A549 (cell line): ENCODE measurements at places on chromosomes 4 and X.

DNA sequence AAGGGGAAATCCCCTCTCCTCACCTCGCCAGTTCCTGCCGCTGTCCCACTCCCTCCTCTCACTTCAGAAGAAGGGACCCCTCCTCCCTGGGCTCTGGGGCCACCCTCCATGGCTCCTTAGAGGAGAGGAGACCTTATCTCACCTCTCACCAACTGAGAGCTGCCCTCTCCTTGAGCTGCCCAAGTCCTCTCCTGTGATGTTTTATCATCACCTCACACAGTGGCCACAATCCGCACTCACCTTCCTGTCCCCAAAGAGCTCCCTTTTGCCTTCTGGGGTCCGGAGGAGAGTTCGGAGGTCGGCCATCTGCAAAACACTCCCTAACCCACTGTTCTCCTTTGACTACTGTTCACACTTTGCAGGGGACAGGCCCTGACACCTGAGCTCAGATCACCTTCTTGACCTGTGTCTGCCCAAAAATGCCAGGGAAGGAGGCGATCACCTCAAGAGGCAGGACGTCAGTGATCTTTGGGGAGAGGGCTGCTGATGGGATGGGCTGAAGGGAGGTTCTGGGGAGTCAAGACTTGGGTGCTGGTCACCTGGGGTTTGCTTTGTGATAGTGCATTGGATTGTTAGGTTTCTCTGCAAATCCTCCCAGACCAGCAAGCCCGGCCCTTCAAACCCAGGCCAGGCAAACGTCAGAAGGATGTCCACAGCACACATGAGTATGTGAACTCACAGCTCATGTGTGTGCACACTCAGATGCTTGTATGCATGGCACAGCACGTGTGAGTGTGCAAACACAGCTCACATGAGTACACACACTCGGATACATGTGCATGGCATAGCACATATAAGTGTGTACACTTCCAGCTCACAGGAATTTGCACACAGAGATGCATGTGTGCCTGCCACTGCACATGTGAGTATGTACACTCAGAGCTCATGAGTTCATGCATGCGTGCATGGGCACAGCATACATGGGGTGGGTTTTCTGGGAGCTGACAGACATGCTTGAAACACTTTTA, 41.8 kb downstream of the HTRA3 start:
- DNase-seq, result no peak

- DNase-seq, result no peak
Measured at GRCh38 chr4:30828264-30828926, 108.2 kb downstream of the PCDH7 start.

- DNase-seq, result no peak
Measured at GRCh38 chrX:64758047-64758446, 218.2 kb downstream of the ZC4H2 start.

GRCh38 chr4:186227744-186228513, 622 bp downstream of the KLKB1 start:
- DNase-seq, result no peak

- no peak for DNase-seq
Measured at GRCh38 chrX:38986586-38986985, 185.3 kb downstream of the MID1IP1 start.

DNA sequence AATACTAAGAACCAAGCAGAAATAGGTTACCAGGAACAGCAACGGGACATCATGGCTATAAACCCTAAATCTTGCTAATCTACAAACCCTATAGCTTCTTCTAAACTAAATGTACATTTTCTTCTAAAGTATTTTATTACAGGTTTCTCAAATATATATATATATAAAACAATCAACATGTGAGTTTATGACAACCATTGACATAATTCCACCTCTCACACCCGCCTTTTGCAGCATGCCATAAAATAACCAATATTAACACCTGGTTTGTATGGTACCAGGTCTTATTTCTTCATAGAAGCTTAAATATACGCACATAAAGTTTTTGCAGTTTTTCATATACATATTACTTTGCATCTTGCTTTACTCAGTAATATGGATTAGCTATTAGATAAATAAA, 955.3 kb upstream of the LCORL start:
- DNase-seq, result no peak

GRCh38 chr4:6996481-6996880, 46.7 kb upstream of the TADA2B start:
- no peak for DNase-seq

GRCh38 chrX:27583976-27584375, 6.2 kb upstream of the DCAF8L2 start:
- DNase-seq, result no peak

GRCh38 chrX:38110231-38110630, 103.9 kb downstream of the SYTL5 start:
- DNase-seq, result no peak

- no peak for DNase-seq
Measured at GRCh38 chrX:25998687-25999086, 139.5 kb upstream of the MAGEB18 start.

DNA sequence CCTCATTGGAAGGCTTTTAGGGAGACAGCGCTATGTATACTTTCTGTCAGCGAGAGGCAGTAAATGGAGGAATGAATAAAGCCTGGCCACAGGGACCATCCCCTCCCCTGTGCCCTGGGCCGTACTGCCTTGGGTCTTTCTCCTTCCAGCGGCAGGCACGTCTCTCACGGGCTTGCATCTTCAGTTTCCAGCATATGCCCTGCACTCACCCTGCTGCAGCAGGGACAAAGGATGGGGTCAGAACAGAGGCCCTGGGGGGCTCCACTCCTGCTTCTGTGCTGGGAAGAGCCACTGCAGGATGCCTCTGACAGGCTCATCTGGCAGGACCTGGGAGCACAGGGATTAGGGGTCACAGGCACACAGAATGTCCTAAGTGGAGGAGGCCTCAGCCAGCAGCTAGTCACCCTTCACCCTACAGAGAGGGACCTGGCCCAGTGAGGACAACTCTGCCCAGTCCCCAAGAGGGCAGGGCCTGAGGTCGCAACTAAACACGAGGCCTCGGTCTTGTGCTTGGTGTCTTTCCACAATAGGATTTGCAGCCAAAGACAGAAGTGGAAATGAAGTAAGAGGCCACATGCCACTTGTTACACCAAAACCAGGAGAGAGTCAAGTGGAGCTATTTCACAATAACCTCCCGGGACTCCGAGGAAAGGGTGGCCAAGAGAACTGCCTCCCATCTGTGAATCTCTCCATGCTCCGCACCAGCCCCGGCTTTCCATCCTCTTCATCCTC, 150.8 kb downstream of the AFAP1 start:
- no peak for DNase-seq

- no peak for DNase-seq
Measured at GRCh38 chrX:121106484-121107235, 59.2 kb downstream of the GLUD2 start.

- no peak for DNase-seq
Measured at GRCh38 chrX:41594634-41595033, 94.1 kb upstream of the GPR34 start.

DNA sequence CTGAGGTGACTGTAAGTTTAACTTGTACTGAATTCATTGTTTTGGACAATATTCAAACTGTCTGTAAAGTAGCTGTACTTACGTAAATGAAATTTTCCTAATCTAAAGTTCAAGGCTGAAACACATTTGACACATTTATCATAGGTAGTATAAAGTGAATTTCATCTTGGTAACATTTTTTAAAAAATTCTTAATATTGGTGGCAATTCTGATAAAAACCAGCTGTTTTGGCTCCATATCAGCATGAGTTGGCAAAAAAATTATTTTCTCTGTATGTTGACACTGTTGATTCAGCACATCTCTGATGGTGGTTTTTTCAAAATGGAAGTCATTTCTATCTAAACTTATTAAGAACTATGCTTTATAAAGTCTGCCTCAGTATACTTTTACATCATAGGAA, 30.9 kb downstream of the CXorf58 start:
- DNase-seq, result no peak

DNA sequence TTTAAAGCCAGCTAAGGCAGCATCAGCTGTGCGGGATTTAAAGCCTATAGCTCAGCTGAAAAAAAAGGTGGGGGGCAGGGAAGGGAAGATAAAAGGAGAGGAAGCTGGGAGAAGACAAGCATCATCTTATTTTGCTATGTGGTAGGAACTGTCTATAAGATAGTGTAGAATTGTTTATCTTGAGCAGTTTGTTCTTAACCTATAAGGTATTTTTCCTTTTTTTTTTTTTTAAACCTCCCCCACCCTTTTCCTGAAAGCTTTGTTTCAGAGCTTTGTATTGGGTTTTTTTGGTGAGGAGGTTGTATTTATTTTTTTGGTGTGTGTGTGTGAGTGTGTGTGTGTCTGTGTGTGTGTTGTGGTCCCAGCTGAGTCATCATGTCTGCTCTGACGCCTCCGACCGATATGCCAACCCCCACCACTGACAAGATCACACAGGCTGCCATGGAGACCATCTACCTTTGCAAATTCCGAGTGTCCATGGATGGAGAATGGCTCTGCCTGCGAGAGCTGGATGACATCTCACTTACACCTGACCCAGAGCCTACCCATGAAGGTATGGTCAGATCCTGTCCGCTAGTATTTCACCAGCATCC, 531 bp downstream of the RUFY3 start:
- DNase-seq, result no peak

GRCh38 chrX:57821703-57822387, 88.4 kb downstream of the ZXDA start:
- DNase-seq, result peak; percentile 15

DNA sequence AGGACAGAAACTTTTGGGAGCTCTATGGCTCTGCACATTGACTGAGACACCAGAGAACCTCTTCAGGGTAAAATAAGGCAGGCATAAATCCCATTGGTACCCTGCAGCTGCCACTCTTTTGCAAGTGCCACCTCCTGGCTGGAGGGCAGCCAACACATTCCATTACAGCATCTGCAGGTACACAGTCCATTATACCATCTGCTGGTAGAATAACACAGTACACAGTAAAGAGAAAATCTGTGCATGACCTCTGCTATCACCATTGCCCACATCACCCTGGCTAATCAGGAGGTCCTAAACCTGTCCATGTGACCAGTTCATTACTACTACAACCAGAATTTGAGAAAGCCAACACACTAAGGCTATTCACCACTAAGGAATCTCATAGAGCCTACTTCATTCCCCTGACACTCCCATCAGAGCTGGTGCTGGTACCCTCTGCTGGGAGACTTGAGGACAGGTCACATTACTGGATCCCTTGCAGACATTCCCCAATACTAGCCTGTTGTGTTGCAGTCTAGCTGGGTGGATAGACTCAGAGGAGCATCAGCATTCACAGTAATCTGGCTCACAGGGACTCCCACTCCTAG, 176.2 kb upstream of the TACR3 start:
- no peak for DNase-seq

- no peak for DNase-seq
Measured at GRCh38 chr4:37981844-37982720, 21.9 kb downstream of the PTTG2 start.
